ENCODE measurements at places on chromosomes 6 and 20.

DNA sequence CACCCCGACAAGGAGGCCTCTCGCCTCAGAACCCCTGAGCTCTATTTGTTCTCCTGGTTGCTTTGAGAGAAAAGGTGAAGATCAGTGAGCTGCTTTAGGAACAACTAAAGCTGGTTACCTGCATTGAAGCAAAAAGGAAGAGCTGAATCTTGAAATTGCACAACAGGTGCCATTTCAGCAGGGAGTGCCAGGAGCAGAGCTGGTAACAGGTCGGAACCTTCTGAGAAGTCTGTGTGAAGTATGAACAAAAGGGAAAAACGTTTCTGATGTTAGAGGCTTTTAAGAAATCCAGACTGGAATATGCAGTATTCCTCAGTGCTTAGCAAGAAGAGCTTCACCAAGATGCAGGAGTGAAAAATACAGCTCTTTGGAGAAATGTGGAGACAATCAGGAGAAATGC lies 164.0 kb downstream of the TMEM242 start:
- DNase-seq: no peak

- no peak for DNase-seq
Measured at GRCh38 chr6:318243-318890, 26.1 kb downstream of the DUSP22 start.

DNA sequence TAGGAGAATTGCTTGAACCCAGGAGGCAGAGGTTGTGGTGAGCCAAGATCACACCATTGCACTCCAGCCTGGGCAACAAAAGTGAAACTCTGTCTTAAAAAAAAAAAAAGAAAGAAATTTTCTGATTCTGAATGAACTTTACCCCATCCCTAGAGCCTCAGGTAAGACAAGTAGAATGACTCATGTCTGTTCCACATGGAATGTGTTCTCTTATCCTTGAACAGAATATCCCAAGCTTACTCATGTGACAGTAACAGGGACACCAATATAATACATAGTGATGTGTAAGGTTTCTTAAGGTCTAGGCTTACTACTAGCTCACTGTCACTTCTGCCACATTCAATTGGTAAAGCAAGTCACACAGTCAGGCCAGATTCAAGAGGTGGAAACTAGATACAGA lies 219.6 kb upstream of the BTBD3 start:
- no peak for DNase-seq

- DNase-seq: peak; percentile 15
Measured at GRCh38 chr6:130760006-130760405, 67.2 kb upstream of the SMLR1 start.

GRCh38 chr6:151847064-151847463 lies 39.6 kb downstream of the ESR1 start:
- DNase-seq: peak; percentile 45

DNA sequence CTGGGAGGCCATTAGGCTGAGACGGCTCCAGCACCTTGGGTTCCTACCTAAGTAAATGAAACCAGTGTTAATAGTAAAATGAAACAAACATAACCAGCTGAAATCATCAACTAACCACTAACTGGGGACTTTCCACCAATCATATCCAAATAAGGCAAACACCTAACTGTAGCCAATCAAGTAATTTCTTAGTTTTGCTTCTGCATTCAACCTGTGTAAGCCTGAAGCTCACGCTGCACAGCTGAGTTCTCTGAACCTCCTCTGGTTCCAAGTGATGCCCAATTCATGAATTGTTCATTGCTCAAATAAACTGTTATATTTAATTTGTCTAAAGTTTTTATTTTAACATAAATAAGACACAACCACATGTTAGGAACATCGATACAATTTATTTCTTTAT lies 22.5 kb downstream of the KLHL32 start:
- DNase-seq: no peak

DNA sequence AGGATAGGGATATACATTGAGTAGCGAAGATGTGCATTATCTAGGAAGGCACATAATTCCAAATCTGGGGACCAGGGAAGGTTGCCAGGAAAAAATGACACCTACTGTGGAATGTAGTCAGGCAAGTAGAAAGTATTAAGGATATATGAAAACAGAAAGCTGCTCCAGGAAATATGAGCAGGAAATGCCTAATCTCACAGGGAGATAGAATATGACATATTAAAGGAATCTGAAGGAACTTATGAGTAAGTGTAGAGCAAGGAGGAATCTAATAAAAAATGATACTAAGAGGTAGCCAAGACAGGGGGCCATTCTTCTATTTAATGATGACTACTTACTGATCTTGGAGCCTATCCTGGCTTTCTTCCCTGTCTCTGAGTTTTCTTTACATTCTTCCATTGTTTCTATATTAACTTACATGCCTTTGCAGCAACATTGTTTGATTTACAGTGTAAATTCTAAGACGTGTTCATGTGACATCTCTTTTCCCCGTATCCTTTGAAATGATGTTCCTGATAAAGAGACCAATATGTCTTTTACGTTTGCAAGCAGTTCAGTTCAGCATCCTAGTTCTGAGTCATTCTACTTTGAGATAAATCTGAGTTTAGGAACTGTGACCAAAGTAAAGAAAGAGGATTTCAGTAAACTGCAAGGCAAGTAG lies 58.6 kb downstream of the TINAG start:
- DNase-seq: no peak

DNA sequence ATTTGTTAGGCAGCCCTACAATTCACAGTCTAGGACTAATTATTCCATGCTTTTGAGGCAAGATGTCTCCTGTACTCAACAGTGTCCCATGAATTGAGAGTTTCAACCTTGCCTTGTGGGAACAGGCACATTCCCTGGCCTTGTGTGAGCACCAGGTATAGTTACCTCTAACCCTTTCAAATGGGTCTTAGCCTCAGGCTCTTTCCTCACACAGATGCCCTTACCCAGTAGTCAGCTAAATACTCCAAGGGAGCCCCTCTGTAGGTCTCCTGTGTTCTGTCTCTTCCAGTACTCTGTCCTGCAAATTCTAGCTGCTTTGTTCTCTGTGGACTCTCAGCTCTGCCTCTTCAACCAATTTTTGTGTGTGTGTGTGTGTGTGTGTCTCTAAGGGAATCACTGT lies 135.3 kb downstream of the ZFAND3 start:
- no peak for DNase-seq

DNA sequence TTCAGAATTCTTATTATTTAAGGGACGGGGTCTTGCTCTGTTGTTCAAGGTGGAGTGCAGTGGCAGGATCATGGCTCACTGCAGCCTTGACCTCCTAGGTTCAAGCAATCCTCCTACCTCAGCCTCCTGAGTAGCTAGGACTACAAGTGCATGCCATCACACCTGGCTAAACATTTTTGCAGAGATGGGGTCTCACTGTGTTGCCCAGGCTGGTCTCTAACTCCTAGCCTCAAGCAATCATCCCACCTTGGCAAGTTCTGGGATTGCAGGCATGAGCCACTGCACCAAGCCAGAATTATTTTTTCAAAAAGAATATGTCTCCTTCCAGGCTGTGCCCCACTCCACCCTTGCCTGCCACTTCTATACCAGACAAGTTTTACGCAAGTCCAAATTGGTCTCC lies 190.1 kb upstream of the SUPT3H start:
- no peak for DNase-seq

DNA sequence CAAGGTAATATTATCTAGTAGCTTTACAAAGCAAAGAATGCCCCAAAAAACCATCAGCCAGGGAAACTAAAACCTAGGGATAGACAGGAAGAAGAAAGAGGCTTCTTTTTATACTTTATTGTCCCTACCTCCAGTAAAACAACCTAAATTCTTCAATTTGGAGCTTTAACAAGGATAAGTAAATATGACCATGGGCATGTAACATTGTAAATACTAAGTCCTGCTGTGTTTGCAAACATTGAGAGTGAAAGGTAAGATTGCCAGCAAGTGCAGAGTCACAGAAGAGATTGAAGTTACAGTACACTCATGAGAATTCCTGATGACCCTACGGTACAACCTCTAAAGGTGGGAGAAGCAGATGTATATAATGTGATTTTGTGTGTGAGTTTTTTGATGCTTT lies 117.2 kb downstream of the FOXO3 start:
- no peak for DNase-seq

GRCh38 chr20:61649860-61650162 lies 397.8 kb downstream of the CDH4 start:
- DNase-seq: no peak

DNA sequence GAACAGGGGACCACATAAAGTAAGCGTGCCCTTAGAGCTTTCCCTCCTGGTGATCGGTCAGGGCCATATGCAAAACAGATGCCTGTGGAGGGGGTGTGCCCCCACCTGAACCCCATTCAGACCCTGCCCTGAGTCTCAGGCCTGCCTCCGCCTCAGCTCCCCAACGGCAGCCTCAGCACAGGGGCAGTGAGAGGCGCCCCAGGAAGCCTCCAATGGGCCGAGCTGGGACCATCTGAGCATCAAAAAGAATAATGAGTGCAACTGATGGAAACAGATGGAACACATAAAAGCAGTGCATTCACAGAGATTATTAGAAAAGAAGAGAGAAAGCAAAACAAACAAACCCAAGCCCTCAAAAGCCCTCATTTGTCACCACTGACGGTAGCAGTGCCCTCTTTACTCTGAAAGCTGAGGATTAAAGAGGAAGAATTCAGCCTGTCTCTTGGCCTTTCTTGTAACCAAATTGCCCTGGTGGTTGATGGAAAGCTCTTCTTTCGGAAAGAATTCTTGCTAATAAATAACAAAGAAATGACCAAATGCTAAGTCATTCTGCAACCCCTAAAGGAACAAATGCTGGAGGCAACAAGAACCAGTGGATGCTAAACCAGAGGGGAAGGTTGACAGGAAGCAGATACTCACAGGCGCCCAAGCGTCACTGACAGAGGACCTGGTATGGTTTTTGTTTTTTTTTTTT lies 6.8 kb downstream of the ADISSP start:
- DNase-seq: no peak

- DNase-seq: no peak
Measured at GRCh38 chr6:166192136-166192535, 24.5 kb upstream of the TBXT start.

DNA sequence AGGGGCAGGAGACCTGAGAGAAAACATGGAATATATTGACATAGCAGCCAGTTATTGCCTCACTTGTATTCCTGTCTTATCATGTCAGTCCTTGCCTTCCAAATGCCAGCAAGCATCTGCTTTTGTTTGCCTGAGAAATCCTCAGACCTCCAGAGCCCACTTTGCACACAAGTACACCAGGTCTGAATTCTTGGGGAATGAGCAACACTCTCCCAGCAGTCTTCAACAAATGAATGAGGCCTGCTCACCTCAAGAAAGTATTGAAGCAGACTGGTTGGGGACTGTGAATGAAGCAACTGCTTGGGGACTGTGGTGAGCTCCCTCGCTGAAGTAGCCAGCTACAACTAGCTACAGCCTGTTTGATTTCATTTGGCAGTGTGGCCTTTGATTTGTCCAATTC lies 172.8 kb upstream of the SPTLC3 start:
- DNase-seq: no peak

DNA sequence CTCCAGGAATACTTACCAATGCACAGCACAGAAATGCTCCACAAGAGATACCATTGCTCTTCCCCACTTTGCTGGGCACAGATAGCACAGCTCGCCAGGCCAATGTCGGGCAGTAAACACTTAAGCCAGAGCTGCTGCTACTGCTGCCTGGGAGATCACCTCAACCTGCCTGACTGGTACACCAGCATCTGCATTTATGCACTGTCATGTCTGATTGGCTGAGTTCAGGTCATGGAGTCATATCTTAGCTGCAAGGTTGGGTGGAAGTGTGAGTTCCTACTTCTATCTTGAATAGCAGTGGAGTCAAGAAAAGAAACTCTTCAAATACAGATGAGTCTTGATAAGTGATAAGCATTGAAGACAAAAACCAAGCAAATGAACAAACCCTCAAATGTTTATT lies 10.9 kb upstream of the ADGRF4 start:
- DNase-seq: no peak

DNA sequence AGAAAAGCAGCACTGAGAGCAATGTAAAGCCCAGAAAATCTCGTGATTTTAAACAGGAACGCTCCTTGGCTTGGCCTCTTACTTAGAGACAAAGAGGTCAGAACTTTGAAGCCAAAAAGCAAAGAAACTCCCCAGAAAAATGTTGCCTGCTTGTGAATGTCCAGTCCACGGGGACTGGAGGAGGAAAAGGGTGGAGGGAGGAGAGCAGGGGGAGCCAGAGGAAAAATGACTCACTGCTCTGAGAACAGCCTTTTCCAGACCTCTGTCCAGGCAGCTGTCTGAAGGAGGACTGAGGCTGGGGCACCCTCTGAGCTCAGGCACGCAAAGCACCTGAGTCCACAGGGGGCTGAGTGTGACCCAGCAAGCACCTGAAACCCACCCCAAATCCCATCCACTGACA lies 64.7 kb downstream of the TRAM2 start:
- no peak for DNase-seq

GRCh38 chr6:157840776-157841175 lies 17.7 kb downstream of the SNX9 start:
- peak; percentile 26 for DNase-seq

DNA sequence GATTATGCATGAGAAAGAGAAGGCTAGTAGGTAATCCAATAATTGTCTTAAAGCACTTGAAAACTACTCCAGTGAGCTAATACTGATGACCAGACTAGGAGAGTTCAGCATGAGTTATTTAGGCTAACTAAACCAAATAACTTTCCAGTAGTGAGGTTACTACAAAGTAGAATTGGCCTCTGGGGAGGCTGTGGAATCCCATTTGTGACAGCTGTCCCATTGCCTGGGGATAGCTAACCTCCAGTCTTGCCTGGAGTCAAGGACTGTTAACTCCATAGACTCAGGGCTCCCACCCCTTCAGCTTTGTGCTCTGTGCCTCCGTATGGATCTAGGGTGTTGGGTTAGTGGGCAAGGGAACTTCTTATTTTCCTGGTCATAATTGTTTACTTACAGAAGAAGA lies 51.0 kb downstream of the KCNQ5 start:
- DNase-seq: no peak

GRCh38 chr6:131122007-131122406 lies 13.3 kb upstream of the AKAP7 start:
- no peak for DNase-seq

- DNase-seq: no peak
Measured at GRCh38 chr20:49558826-49559225, 9.1 kb downstream of the PTGIS start.

GRCh38 chr6:1665214-1665613 lies 55.5 kb downstream of the FOXC1 start:
- DNase-seq: no peak

DNA sequence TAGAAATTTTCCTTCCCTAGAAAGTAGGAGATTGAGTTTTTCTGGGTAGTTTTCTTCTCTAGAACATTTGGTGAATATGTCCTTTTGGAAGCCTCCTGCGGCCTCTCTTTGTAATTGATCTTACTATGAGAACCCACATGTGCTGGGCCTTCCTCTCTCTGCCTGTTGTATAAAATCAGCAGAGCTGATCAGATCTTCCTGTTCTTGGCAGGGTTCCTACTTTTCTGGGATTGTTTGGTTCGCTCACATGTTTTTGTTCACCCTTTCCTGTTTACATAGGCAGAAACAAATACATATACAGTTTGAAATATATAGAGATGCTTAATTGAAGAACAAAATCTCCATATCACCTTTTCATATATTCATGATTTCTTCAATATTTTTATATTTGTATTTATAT lies 57.8 kb downstream of the IL22RA2 start:
- DNase-seq: no peak
